Sigmoid colon (tissue), 7 donors: ENCODE measurements at places on chromosomes 5 and 9. TPM values are rescaled to one million over a fixed set of nuclear protein-coding genes. Genes with fewer than 3 reads are reported as not detected.

The RORB gene
- 0.27 TPM for total RNA-seq

The DDX4 gene
- total RNA-seq, result not detected

DNA sequence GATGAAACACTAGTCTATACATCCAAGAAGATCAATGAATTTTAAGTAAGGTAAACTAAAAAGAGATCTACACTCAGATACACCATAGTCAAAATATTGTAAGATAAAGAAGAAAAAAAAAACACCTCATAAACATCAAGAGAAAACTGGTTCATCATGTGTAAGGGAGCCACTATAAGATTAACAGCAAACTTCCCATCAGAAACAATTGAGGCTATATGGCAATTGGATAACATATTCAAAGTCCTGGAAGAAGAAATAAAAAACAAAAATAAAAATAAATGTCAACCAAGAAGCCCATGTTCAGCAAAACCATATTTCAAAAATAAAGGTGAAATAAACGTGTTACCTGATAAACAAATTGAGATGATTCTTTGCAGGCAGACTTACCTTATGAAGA lies 3.6 kb downstream of the OR13C8 start:
- no peak for DNase-seq

GRCh38 chr5:173707392-173707791 lies 90.9 kb upstream of the BOD1 start:
- DNase-seq, result no peak

GRCh38 chr5:51381761-51382474 lies 1.3 kb upstream of the ISL1 start:
- no peak for DNase-seq
